ENCODE measurements at places on chromosomes 3 and 15.

DNA sequence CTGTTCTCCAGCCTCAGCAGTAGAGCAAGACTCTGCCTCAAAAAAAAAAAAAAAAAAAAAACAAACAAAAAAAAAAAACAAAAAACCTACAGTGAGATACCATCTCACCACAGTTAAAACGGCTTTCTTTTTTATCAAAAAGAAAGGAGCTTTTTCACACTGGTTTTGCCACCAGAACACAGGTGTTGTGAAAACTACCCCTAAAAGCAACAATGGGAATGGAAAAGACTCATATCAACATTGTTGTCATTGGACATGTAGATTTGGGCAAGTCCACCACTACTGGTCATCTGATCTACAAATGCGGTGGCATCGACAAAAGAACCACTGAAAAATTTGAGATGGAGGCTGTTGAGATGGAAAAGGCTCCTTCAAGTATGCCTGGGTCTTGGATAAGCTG lies 24.8 kb upstream of the SLC25A38 start:
- DNase-seq = no peak

DNA sequence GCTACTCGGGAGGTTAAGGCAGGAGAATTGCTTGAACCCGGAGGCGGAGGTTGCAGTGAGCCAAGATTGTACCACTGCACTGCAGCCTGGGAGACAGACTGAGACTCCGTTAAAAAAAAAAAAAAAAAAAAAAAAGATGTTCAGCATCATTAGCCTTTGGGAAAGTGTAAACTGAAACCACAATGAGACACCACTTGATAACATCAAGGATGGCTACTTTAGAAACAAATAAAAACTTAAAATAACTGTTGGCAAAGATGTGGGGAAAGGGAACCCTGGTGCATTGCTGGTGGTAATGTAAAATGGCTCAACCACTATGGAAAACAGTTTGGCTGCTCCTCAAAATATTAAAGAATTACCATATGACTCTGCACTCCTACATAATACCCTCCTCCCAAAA lies 1.9 kb downstream of the LEO1 start:
- peak; percentile 36 for DNase-seq

- DNase-seq = no peak
Measured at GRCh38 chr3:66348704-66349103, 127.9 kb downstream of the SLC25A26 start.

GRCh38 chr15:90512981-90513380 lies 16.7 kb upstream of the CRTC3 start:
- no peak for DNase-seq

DNA sequence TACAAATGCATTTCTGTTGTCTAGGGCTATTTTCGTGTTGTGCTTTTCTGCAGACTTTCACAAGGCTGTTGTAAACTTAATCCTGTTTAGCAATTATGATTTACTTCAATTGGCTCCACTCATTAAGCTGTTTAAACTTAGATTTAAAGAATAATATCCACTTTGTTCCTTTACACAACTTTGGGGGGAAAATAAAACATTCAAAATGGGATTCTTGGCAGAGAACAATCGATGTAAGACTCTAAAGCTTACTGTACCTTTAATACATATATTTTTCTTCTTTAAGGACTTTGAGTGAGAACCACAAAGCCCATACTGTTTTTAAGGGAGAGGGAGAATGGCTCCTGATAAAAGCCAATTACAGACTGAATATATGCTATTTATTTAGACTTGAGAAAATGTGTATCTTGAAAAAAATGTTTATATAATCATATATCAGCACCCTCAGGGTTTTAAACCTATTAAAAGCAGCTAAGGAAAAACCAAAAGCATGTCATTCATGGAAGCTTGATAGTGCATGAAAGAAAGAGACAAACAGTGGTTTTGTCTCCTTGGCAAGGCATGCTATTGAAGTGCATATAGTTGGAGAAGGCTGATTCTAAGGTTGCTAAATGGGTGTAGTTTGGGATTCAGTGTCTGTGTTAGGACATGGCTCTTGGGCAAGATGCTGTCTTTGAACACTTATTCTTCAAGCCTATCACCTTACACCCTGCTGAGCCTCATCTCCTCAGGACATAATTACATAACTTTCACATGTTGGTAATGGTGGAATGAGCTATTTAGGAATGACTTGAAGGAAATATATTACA lies 293.4 kb upstream of the TBC1D5 start:
- no peak for DNase-seq

DNA sequence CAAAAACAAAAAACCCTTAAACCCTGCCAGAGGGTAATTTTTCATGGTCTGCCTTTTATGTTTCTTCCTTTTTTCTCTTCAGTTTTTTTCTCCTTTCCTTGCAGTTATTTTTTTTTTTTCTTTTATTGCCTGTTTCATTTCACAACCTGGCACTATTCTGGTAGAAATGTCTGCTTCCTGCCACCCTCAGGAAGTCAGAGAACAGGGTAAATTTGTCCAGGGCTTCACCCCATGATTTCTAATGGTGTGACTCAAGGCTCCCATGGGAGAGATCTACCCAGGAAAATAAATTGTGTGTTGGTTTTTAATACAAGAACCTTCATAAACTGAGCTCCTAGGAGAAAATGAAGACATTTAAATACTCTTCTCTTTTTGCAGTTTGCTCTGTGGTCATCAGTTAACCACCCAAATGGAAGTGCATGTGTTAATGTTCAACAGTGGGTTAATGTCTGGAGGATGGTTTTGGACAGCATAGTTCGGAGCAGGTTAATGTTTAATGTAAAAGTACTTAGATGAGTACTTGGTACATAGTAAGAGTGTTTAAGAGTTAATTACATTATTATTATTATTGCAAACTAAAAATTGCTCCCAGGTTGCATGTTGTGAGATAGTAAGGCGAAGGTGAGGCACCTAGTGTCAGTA lies 45.9 kb downstream of the CGNL1 start:
- DNase-seq = no peak

- DNase-seq = peak; percentile 86
Measured at GRCh38 chr15:92809880-92810361, 90.2 kb upstream of the CHD2 start.

- DNase-seq = no peak
Measured at GRCh38 chr3:171718493-171719185, 91.6 kb downstream of the PLD1 start.

- no peak for DNase-seq
Measured at GRCh38 chr3:116070061-116070460, 375.2 kb downstream of the LSAMP start.

- DNase-seq = no peak
Measured at GRCh38 chr3:160999274-160999673, 105.9 kb downstream of the B3GALNT1 start.

- no peak for DNase-seq
Measured at GRCh38 chr3:44883999-44884431, 9.6 kb downstream of the TGM4 start.

DNA sequence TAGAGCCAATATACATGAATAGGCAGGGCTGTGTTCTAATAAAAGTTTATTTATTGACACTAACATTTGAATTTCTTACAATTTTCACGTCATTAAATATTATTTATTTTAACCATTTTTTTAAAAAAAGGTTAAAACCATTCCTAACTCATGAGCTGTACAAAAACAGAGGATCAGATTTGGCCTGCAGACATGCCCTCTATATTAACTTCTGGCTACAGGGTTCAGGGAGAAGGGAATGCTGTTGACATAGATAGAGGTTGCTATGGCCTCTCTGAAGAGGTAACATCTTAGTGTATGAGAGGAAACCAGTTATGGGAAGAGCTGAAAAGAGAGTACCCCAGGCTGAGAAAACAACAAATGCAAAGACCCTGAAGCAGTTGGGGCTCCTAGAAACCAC lies 19.1 kb upstream of the RAP2B start:
- no peak for DNase-seq

GRCh38 chr3:15536856-15537255 lies 15.3 kb upstream of the COLQ start:
- DNase-seq = peak; percentile 27

- DNase-seq = no peak
Measured at GRCh38 chr3:172973799-172974198, 167.2 kb downstream of the SPATA16 start.

DNA sequence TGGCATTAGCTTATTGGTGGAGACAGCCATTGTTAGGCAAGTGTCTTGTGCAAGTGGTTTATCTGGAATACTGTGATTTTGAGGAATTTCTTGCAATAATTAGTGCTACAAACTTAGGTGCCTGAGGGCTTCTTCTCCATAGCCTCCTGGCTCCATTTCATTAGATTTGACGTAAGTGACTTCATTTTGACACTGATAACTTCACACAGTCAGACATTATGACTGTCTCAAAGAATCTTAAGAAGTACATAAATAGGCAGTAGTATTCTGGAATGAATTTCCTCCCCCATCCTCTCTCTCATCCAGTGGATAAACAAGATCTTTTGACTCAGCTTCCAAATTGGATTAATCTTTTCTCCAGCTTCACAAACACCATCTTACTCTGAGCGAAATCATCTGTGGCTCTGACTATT lies 19.0 kb downstream of the ARL14 start:
- no peak for DNase-seq

- DNase-seq = no peak
Measured at GRCh38 chr3:147369661-147370123, 36.7 kb downstream of the ZIC4 start.

GRCh38 chr3:144324076-144324475 lies 352.5 kb downstream of the DIPK2A start:
- no peak for DNase-seq

- no peak for DNase-seq
Measured at GRCh38 chr3:77467702-77468625, 428.1 kb downstream of the ROBO2 start.

- DNase-seq = no peak
Measured at GRCh38 chr3:49198161-49198560, 26.8 kb downstream of the KLHDC8B start.

GRCh38 chr3:71726146-71726545 lies 944 bp upstream of the EIF4E3 start:
- DNase-seq = no peak

DNA sequence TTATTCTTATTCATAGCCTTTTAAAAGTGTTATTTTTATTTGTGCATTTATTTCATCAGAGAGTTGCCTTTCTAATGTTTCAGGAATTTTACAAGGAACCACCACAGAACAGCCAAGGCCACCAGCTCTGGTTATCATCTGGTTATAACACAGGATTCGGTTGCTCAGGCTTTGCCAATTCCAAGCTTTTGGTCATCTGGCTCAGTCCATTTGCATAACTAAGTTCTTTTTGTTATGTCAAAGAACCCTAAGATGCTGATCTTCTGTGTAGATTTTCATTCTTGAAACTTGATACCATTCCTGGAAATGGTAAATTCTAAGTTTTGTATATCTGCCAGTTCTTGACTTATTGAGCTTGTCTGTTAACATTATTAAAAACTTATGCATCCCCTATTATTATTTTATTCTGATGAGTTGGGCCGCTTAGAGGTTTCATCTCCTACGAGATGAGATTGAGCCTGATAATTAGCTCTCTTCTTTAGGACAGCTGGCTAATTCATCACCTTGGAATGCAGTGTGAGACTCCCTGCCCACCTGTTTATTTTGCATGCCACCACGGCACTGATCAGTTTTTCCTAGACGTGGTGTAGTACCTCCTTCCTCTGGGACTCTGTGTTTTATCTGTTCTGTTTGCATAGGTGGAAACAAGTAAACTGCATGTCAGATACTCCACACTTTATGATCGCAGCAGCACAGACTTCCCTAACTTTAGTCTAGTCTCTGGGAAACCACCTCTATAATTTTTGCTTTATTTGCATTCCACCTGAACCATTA lies 264.8 kb downstream of the SLCO3A1 start:
- no peak for DNase-seq

GRCh38 chr3:18531662-18532061 lies 106.5 kb upstream of the SATB1 start:
- DNase-seq = no peak

DNA sequence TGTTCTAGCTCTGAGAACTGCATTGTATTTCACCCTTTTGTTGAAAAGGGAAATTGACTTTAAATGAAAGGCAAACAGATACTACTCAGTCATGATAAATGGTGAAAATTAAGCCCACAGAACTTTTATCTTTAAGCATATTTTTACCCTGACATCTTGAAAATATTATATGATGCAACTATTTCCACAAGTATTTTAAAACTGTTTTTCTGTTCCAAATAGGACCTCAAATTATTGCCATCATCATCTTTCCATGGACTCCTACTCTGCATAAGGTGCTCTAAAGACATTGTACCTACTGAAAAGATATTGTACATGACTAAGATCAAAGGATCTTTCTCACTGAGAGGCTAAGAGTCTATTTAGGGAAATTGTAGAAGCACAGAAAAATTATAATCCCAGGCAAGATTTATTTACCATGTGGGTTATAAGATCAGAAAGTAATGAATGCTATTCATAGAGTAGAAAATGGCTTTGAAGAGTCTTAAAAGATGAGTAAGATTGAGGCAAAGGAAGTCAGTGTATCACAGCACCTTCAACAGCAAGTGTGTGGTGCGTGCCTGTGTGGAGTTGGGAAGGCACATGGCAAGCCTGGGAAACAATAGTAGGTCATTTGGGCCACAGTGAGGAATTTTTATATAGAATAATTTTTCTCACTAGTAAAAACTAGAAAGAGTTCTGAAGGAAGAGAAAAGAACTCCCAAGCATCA lies 68.8 kb downstream of the VGLL3 start:
- DNase-seq = no peak

- DNase-seq = no peak
Measured at GRCh38 chr15:63258658-63259057, 18.7 kb upstream of the APH1B start.

- no peak for DNase-seq
Measured at GRCh38 chr3:157810924-157811718, 295.1 kb downstream of the SHOX2 start.

GRCh38 chr3:42159706-42160472 lies 68.7 kb downstream of the TRAK1 start:
- DNase-seq = no peak

DNA sequence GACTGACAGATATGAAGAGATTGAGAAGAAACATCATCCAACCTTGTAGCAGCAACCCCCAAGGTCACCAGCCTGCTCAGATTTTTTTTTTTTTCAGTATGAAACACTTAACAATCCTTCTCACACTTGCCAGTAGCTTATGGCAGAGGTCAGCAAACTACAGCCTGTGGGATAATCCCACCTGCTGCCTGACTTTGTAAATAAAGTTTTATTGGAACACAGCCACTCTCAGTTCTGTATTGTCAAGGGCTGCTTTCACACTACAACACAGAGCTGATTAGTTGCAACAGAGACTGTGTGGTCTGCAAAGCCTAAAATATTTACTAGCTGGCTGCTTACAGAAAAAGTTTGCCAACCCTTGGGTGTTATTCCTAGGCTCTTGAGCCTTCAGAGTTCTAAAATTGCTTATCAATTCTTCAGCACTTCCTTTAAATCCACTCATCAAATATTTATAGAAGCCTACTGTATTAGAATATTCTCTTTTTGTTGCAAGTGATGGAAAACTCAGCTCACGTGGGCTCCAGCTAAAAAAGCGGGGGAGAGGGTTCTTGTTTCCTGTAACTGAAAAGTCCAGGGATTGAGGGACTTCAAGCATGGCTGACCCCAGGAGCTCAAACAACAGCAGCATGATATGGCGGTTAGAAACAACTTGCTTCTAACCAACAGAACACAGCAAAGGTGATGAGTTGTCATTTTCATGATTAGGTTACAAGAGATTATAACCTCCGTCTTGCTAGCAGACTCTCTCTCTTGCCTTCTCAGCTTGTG lies 246.1 kb downstream of the SHQ1 start:
- no peak for DNase-seq
